ENCODE measurements at places on chromosomes 5 and 9. TPM values are rescaled to one million over a fixed set of nuclear protein-coding genes. Genes with fewer than 3 reads are reported as not detected.

The SOHLH1 gene
- not detected for total RNA-seq

The IFNA2 gene
- total RNA-seq: not detected

The DMRT2 gene
- total RNA-seq: not detected

The EPB41L4B gene
- 0.32 TPM for total RNA-seq

The PRELID2 gene
- total RNA-seq: 35.0 TPM

The GHR gene
- 2.2 TPM for total RNA-seq

The PDZD2 gene
- 0.97 TPM for total RNA-seq

The BAAT gene
- total RNA-seq: under 0.01 TPM

The DBH gene
- not detected for total RNA-seq

The RGS14 gene
- 3.5 TPM for total RNA-seq

The TIMD4 gene
- total RNA-seq: not detected

The PTPA gene
- total RNA-seq: 133 TPM

The PCDHA2 gene
- under 0.01 TPM for total RNA-seq

The GABRA6 gene
- not detected for total RNA-seq

The NTRK2 gene
- total RNA-seq: not detected

The NR2F1 gene
- 68.3 TPM for total RNA-seq

The RGS7BP gene
- not detected for total RNA-seq

The PCDHB6 gene
- total RNA-seq: under 0.01 TPM

The PTGDS gene
- 10.8 TPM for total RNA-seq

The DAPK1 gene
- total RNA-seq: 3.9 TPM

The MEF2C gene
- total RNA-seq: 16.0 TPM

The OR1J2 gene
- 0.32 TPM for total RNA-seq

The NUP155 gene
- 32.2 TPM for total RNA-seq

The MARVELD2 gene
- total RNA-seq: 2.3 TPM

The ARL14EPL gene
- total RNA-seq: not detected

The ZNF608 gene
- total RNA-seq: 8.4 TPM

The TAF11L5 gene
- not detected for total RNA-seq

The TMEM232 gene
- 1.3 TPM for total RNA-seq

The ACER2 gene
- 0.64 TPM for total RNA-seq

The TPD52L3 gene
- total RNA-seq: not detected

The ZNF474 gene
- total RNA-seq: 0.64 TPM

The ZSWIM6 gene
- total RNA-seq: 9.0 TPM

The PCDHB14 gene
- total RNA-seq: 0.43 TPM

The PCDHGA5 gene
- total RNA-seq: 1.9 TPM

The NDOR1 gene
- 7.8 TPM for total RNA-seq

The GPRIN1 gene
- 3.5 TPM for total RNA-seq

The CDH18 gene
- total RNA-seq: under 0.01 TPM

The BTNL3 gene
- not detected for total RNA-seq

The NKD2 gene
- 2.2 TPM for total RNA-seq

The SV2C gene
- not detected for total RNA-seq

The SLC46A2 gene
- not detected for total RNA-seq

The TLR4 gene
- 18.1 TPM for total RNA-seq

The SPATA9 gene
- total RNA-seq: 1.3 TPM

The SNAPC3 gene
- 40.9 TPM for total RNA-seq

The CENPP gene
- 2.6 TPM for total RNA-seq

The PURA gene
- 20.0 TPM for total RNA-seq

The TTC23L gene
- total RNA-seq: not detected

Data from fibroblast of villous mesenchyme (primary cell).